ENCODE measurements at places on chromosomes 12 and 14.

GRCh38 chr14:79413734-79414428, 797.4 kb downstream of the DIO2 start:
- DNase-seq: no peak

- no peak for DNase-seq
Measured at GRCh38 chr12:15708396-15709076, 80.7 kb downstream of the EPS8 start.

- peak; percentile 46 for DNase-seq
Measured at GRCh38 chr14:23929822-23930294, 23.7 kb upstream of the DHRS4 start.

DNA sequence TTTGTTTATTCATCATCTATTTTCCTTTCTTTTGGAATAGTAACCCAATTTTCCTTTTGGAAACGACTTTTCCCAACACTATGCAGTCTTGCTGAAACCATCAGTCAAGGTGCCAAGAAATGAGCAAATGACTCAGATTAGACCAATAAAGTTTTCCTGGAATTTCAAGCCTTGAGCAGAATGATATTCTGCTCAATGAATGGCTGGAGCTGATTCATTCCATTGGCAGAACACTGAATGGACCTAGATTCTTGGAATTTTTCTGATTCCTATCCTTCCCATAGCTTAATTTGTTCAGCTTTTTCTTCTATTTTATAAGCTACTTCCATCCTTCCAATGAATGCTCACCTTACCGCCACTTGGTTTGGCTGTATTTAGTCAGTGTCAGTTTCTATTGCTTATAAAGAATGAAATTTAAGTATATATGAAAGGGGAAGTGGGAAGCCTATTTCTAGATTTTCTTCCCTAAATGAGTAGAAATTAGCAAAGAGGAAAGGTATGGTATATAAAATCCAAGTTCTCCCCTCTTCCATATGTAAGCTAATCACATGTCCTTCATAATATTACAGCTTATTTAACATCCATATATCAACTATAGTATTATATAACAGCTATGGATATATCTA, 89.0 kb downstream of the C14orf39 start:
- DNase-seq: no peak

All from foreskin melanocyte (primary cell).